ENCODE measurements at places on chromosomes 4 and X.
A peak's percentile ranks its signal among the peaks of the same experiment; 100 is the strongest.

DNA sequence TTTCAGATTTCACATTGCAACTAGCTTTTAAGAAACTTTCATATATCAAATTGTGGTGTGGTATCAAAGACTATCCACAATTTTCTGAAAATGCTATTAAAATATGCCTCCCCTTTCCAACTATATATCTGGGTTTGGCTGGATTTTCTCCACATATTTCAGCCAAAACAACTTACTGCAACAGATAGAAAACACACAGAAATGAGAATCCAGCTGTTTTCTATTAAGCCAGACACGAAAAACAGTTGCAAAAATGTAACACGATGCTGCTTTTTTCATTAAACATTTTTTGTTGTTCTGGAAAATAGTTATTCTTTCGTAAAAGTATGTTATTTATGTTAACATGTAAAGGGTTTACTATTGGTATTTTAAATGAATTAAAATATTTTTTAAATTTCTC is 33.1 kb downstream of the DCTD start:
- DNase-seq, result no peak

DNA sequence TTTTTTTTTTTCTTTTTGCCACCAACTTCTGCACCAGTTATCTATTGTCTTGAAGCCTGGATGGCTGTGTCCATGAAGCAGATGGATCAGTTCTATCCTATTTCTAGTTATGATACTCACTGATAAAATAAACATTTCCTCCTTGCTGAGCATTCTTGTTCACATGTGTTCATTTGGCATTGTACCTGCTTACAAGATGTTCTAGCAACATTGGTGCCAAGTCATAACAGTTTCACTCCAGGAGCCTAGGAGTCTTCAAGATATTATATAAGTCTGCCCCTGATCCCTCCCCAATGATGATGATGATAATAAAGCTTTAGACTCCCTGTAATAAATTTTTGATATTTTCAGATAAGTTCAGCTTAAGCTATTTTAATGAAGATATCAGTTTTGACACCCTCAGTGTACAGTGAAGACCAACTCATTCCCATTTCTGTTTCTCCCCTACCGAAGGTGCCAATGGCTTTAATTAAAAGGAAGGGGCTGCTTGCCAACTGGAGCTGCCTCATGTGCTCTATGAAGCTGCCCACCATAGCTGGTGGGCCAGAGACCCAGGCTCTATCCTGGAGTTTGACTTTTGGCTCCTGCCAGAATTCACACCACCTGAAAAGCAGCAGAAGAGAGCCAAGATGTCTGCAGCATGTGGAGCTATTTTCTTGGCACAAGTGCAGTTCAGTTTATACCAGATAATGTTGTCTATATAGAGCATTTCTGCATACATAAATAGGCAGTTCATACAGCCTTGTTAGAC is 265.4 kb upstream of the TET2 start:
- DNase-seq, result no peak

- DNase-seq, result no peak
Observed at GRCh38 chr4:123599061-123599919, 202.7 kb downstream of the SPRY1 start.

DNA sequence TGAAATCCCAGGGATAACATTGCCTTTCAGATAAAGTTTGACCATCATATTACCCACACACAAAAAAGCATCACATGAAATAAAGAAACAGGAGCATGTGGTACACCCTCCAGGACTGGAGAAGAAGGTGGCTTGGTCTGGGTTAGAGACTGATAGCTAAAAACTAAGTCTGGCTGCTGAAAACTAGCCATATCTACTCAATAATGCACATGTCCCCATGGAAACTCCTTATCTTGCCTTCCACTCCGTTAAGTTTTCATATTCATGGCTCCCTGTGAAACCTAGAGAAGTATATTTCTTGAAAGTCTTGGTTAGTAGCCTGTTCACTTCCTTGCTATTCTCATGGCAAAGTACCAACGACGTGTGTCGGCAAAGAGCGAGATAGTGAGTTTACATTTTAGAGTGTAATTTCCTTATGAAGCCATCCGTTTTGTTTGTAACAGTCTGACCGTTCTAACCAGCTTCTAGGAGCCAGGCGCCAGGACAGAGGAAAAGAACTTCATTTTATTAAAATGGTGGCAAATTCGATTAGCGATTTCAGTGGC is 6.7 kb upstream of the DCTD start:
- DNase-seq, result no peak

DNA sequence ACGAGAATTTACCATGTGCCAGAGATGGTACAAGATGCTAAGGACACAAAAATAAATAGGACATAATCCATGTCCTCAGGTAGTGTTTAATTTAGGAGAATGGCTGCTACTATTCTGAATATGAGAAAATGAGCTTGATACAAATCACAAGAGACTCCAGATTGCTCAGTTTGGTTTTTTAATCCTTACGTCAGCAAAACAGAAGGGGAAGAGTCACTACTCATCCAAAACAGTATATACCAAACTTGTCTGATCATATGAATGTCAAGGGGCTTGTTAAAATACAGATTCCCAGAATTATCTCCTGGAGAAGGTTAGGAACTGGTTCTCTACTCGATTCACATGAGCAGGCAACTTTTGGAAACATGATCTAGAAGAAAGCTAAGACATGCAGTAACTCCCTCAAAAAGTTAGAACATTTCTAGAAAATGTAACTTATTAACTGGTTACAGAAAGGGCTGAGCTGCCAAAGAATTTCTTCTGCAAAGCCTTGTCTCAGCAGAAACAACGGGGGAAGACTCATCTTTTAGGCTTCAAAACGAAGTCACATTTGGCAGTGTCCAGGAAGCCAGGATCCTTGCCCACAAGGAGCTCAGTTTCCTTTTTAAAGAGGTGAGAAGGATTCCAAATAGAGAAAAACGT is 3.4 kb downstream of the AIFM1 start:
- DNase-seq, result no peak

DNA sequence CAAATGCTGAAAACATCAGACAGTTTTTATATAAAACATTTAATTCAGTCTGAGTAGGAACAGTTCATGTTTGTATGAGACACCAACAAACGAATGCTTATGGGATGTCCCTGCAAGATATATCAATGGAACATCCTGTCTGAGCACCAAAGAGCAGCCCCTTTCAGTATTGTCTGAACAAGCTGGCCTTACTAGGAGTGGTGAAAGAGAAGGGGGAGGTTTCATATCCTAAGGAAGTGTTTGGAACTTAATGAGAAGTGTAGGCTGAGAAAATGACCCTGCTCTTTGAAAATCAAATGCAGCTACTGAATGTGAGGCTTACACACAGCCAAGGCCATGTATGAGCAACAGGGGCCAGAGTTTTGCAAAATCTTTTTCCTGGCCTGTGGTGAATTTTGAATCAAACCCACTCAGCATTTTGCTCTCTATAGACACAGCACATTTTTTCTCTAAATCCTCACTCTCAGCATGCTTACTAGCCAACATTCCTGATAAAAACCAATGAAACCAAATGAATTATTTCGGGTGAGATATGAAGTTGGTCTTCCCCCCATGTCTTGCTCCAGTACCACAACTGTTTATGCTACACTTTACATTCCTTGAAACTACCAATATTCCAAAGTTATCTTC is 119.4 kb downstream of the LUZP4 start:
- no peak for DNase-seq

- DNase-seq, result peak; percentile 52
Observed at GRCh38 chrX:12949927-12950656, 24.8 kb upstream of the TMSB4X start.

- DNase-seq, result no peak
Observed at GRCh38 chrX:15943391-15943790, 88.8 kb upstream of the AP1S2 start.

- no peak for DNase-seq
Observed at GRCh38 chr4:67765401-67765800, 11.2 kb upstream of the GNRHR start.

- no peak for DNase-seq
Observed at GRCh38 chrX:129629837-129630236, 24.9 kb downstream of the APLN start.

GRCh38 chr4:11625211-11625610 is 196.5 kb upstream of the HS3ST1 start:
- no peak for DNase-seq

GRCh38 chr4:141328560-141329173 is 108.0 kb downstream of the ZNF330 start:
- DNase-seq, result no peak

- DNase-seq, result no peak
Observed at GRCh38 chr4:56762484-56763250, 58.8 kb downstream of the SPINK2 start.

GRCh38 chr4:56055027-56055977 is 106.6 kb downstream of the CEP135 start:
- DNase-seq, result no peak

DNA sequence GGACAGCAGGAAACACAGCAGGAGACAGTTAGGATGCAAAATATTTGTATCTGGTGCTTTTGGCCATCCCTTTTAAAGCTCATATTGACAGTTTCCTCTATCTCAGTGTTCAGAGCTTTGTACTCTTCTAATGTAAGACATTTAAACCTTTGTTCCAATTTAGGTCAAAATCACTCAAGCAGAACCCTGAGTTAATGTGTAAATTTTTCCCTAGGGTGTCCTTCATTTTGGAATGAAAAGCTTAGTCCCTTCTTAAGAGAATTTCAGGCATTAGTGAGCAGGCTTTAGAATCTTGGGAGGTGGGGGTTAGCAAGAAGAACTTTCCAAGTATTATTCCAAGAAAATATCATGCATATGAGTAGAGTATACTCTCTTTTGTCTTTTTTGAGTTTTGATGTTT is 188.7 kb downstream of the GBA3 start:
- no peak for DNase-seq

DNA sequence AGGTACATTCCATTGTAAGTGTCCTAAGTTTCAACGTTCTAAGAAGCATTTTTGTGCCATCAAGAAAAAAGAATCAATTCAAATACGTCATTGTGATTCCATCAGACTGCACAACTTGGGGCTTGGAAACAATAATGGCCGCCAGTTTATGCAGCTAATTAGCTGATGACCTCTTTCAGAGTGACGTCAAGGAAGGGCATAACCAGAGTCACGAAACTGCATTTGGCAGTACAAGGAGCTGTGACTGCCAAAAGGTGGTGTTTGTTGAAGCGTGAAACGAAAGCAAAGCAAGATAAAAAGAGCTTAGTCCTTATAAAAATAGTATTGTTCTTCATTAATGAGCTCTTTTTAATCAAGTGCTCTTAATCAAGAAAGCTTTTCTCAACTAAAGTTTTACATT is 81.1 kb upstream of the SH3RF1 start:
- no peak for DNase-seq

GRCh38 chrX:99192421-99192820 is 1217.7 kb downstream of the PCDH19 start:
- no peak for DNase-seq

DNA sequence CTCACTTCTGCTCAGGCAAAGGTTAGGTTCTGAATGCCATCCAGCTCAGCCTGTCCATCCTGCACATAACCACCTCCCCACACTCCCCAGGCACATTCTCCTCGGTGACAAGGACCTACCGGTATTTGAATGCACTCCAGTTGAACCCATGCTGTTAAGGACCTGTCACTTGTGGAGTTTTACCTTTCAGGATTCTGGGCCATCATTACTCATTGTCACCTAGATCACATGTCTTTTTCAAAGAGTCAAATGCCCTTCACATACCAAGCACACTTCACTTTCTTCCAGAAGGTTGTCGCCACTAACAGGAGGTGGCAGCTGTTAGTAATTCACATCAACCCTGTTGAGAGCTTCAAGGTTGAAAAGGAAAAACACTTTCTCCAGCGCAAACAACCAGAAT is 218.3 kb downstream of the SOWAHB start:
- no peak for DNase-seq

GRCh38 chrX:153549807-153550206 is 32.4 kb downstream of the ATP2B3 start:
- DNase-seq, result no peak

GRCh38 chrX:135463937-135464336 is 42.2 kb downstream of the SMIM10L2A start:
- DNase-seq, result no peak

- no peak for DNase-seq
Observed at GRCh38 chr4:11355226-11355625, 73.5 kb downstream of the HS3ST1 start.

DNA sequence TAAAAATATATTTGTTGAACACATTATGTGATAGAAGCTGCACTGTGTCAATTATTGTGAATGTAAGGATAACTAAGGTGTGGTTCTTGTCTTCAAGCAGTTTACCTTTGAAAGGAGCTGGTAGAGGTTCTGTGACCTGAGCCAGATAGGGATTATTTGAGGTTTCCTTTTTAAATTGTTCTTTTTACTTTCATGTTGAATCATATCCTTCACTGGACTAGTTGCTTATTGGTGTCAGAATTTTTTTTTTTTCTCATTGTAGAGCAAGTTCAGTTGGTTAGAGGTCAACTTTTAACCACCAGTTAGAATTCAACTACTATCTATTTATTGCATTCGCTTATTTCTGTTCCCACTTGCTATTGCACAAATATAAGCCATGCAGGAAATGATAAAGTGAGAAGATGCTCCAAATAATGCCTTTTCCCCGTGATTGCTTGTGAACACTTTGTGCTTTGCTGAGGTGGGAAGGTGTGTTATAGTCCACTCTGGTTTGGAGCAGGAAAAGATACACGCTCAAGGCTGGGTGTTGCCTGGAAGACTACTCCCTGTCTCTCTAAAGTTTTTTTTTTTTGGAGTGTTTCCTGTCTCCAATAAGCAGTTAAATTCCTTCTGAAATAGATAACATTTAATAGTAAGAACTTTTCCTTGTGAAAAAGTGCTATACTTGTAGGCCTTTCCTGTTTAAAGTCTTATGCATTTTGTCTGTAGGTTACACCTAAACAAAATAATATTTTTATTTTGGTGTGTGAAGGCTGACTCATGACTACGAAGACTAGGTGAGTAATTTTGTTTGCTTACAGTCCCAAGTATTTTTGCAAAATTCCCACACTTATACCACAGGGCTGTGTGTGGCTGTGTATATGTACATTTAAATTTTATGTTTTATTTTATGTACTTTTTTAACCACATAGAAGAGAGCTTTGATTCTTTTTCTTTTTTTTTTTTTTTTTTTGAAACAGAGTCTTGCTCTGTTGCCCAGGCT is 83.8 kb upstream of the LCORL start:
- DNase-seq, result no peak

- no peak for DNase-seq
Observed at GRCh38 chr4:43048570-43048969, 156.1 kb downstream of the GRXCR1 start.

- no peak for DNase-seq
Observed at GRCh38 chrX:16822723-16823122, 36.5 kb downstream of the TXLNG start.

GRCh38 chr4:123234955-123235354 is 161.6 kb upstream of the SPRY1 start:
- no peak for DNase-seq
